ENCODE measurements at places on chromosomes 7 and 10. TPM values are rescaled to one million over a fixed set of nuclear protein-coding genes. Genes with fewer than 3 reads are reported as not detected.

GRCh38 chr7:4257146-4258111 lies 424.7 kb upstream of the FOXK1 start:
- no peaks in the 10 kb centered on the region for H3K27me3 ChIP-seq
- H3K27ac ChIP-seq, result no peak overlapping the region
- DNase-seq, result no peak
- no peaks in the 10 kb centered on the region for H3K36me3 ChIP-seq

- no peaks in the 10 kb centered on the region for H3K4me1 ChIP-seq
- H3K27me3 ChIP-seq, result no peaks in the 10 kb centered on the region
- no peaks in the 10 kb centered on the region for H3K36me3 ChIP-seq
- no peak overlapping the region for H3K4me3 ChIP-seq
- no peak overlapping the region for H3K27ac ChIP-seq
Observed at GRCh38 chr7:114051871-114052331, 133.1 kb upstream of the PPP1R3A start.

Gene FAM237B
- total RNA-seq, result not detected

Gene PPP1R9A
- 7.4 TPM for total RNA-seq

Gene FAM24B
- 1.2 TPM for total RNA-seq

Gene ZNF425
- 1.3 TPM for total RNA-seq

Measured in aorta (tissue), 5 donors.